ENCODE measurements at places on chromosomes 3 and 15.

GRCh38 chr15:32652178-32652577 lies 10.7 kb downstream of the SCG5 start:
- DNase-seq, result no peak

- DNase-seq, result no peak
Measured at GRCh38 chr15:63913336-63913735, 79.6 kb upstream of the HERC1 start.

- DNase-seq, result no peak
Measured at GRCh38 chr3:196763179-196763578, 23.5 kb downstream of the PAK2 start.

GRCh38 chr15:44286814-44287452 lies 1.6 kb upstream of the GOLM2 start:
- DNase-seq, result no peak

GRCh38 chr3:106946866-106947265 lies 430.4 kb upstream of the CCDC54 start:
- no peak for DNase-seq

Measured in cerebellar nuclear complex (tissue), 1 donor.